ENCODE measurements at places on chromosomes 5 and 9. TPM values are rescaled to one million over a fixed set of nuclear protein-coding genes. Genes with fewer than 3 reads are reported as not detected.

GRCh38 chr5:67133776-67134175 is 62.8 kb downstream of the CD180 start:
- DNase-seq, result no peak

Gene NR3C1
- polyA plus RNA-seq, result 57.3 TPM

GRCh38 chr5:139904816-139905661 is 109.4 kb downstream of the PSD2 start:
- no peak for DNase-seq

Gene CACNA1B
- polyA plus RNA-seq, result 0.72 TPM

DNA sequence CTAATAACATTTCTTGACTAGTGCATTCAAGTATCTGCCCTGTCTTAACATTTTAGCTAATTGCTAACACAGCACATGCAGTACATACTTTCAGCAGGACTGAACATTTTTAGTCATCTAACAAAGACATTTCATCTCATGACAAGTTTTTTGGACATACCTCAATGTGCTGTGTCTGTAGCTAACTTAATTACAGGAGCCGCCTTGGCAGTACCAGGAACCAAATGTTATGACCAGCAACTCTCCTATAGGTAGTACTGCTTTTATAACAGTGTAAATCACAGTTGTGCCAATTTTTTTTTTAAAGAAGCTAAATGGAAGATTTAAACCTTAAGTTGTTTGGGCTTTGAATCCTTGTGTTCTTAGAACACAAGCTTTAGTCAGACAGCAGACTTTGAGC is 99.4 kb upstream of the SAP30L start:
- no peak for DNase-seq

Gene FAM221B
- 0.18 TPM for polyA plus RNA-seq

DNA sequence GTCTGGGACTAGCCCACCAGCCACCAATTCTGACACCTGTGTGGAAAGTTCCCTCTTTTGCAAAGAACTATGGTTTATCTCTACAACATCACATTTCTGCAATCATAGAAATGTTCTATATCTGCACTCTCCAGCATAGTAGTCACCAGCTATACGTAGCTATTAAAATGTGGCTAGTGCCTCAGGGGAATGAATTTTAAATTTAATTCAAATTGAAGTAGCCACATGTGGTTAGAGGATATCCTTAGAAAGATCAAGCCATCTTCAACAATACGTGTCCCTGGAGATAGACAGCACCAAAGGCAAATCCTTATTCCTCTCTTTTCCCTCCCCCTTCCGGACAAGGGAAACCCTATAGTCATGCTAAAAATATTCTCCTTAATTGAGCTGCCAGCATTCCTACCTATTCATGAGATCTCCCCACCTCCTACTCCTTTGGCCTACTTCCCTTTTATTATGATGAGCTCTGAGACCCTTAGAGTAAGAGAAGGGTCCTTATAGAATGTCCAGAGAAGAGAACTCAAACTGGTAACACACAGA is 11.1 kb downstream of the LCP2 start:
- no peak for DNase-seq

Gene HTR1A
- not detected for polyA plus RNA-seq

DNA sequence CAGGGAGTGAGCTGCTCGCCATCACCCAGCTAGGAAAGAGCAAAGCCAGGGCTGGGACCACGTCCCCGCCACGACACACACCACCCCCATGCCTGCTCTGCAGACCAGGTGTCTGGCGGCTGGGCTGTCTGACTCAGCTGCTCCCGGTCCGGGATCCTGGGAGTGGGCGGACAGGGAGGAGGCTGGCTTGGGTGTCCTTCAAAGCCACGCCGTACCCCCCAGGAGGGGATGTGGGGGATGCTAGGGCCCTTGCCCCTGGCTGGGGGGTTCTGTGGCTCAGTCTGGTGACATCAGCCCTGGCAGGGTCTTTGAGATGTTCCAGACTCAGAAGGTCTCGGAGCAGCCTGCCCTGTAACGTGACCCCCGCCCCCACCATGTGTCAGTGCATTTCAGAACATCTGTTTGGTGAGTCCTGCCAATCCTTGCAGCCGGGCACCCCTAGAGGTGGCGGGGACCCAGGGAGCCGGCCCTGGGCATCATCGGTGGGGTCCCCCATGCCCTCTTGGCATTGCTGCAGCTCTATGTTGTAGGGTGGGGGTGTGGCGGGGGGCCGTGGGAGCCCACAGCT is 62.3 kb downstream of the HMCN2 start:
- no peak for DNase-seq
